ENCODE measurements at places on chromosomes 2 and 18.

DNA sequence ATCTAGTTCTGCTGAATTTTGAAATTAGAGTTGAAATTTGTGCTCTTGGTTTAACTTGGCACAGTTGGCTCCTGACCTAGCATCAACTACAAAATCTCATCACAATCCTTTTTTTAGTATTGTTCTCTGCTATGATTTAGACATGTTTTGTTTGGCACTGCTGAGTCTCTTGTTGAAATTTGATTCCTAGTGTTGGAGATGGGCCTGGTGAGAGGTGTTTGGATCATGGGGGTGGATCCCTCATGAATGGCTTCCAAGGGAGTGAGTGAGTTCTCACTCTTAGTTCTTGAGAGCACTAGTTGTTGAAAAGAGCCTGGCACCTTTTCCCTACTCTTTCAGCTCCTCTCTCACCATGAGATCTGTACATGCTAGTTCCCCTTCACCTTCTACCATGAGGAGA is 605.6 kb upstream of the SLC39A10 start:
- no peak for ATAC-seq

DNA sequence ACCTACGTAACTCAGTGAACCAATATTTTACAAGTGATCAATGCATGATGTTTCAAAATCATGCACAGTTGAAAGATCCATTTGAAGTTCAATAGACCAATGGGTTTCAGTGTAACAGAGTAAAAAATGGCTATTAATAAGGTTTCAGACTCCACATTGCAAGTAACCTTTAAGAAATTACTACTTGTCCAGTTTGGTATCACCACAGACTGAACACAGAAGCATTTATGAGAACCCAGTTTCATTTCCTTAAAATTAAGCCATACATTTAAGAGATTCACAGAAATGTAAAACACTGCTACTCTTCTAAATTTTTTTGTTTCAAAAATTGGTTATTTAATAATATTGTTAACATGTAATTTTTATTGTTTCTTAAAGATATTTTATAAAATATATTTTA is 98.9 kb upstream of the CHRNA1 start:
- no peak for ATAC-seq

DNA sequence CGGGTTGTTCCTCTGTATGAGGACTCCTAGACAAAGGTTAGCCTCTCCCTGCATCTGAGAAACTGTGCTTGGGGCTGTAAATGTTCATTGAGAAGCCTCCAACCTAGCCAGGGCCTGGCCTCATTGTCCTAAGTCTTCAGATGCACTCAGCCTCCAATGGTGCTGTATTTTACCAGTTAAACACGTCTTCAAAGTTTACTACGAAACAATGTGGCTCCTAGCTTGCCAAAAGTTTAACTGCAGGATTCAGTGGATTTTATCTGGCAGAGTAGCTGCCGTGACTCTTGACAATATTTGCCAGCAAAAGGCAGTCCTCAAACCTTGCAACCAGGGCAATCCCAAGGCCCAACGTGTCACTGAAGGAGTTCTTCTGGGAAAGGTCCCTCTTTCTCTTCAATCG is 1.1 kb downstream of the PID1 start:
- ATAC-seq = no peak

- no peak for ATAC-seq
Observed at GRCh38 chr18:38644875-38645641, 1079.5 kb upstream of the CELF4 start.

DNA sequence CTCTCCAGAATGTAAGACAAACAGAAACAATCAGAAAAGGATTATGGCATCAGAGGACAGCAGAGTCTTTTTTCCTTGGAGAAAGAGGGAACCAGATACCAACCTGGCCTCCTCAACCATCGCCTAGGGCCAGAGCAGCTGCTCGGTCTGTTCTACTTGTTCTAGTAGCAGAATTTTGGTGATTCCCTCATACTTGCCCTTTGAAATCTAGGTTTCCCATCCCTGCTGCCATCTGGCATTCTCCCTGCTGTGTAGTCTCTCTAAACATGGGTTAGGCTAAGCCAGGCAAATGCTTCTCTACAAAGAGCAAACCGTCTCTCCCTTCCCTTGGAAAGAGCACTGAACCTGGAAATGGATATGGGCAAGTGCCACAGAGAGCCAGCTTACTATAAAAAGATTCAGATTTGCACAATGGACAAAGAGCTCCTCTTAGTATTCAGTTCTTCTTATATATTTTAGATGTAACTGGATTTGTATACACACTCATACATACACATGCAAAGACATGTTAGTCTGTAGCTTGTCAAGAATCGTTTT is 208.6 kb upstream of the ST6GAL2 start:
- ATAC-seq = no peak

DNA sequence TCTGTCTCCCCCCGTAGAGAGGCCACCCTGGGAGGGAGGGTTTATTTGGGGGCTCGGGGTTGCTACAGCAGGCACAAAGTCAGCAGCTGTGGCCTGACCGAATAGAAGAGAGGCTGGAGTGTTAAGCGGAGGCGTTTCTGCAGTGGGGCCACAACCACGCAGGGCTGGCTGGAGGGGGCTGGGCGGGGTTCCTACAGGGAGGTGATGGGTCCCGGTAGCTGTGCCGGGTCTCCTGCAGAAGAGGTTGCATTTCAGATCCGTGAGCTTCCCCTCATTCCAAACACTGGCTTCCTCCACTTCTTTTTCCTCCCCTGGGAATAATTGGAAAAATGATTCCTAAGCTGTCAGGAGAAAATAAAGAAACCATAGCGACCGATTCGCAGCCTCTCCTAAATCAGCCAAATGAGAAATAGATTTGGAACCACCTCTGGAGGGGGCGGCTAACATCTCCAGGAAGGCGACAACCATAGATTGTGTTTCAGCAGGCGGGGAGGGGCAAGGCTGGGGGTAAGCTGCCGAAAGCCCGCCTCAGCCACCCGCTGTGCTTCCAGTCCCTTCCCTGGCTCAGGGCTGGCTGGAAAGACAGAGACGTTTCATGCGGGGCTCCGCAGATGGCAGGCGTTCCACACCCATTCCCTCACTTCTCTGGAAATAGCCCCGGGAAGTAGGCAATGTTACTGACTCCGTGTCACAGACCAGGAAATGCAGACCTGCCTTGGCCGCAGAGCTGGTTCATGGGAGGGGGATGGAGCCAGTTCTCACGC is 85.6 kb upstream of the TAF1B start:
- no peak for ATAC-seq

GRCh38 chr2:101109451-101110118 is 41.6 kb downstream of the TBC1D8 start:
- ATAC-seq = no peak

DNA sequence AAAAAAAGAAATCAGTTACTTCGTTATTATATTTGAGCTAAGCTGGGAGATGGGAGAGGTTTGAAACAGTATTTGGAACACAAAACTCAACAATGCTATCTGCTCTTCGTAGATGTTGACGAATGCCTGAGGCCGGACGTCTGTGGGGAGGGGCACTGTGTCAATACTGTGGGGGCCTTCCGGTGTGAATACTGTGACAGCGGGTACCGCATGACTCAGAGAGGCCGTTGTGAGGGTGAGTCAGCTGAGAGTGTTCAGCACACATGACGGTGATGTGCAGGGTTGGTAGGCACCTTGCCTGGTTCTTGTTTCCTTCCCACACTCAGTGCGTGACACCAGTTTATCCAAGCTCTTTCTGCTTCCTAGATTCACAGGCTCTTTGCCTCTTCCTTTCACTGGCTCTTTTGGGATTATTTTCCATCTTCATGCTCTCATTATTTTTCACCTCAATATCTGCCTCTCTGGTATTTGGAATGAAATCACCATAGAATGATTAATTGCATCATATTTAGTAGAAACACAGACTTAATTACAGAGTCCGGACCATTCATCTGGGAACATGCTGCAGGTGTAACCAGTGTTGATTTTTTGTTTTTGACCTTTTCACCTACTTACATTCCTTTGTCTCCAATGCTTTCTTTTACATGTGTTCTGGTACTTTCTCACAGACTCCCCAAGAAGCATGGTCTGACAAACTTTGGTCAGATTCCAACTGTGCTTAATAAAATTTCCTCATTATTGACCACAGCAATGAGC is 200.6 kb upstream of the RASGRP3 start:
- ATAC-seq = peak; percentile 47

- ATAC-seq = no peak
Observed at GRCh38 chr18:54739476-54739875, 88.8 kb upstream of the RAB27B start.

- ATAC-seq = no peak
Observed at GRCh38 chr2:85287721-85288120, 40.1 kb downstream of the TGOLN2 start.

- no peak for ATAC-seq
Observed at GRCh38 chr2:28442328-28442727, 49.7 kb downstream of the FOSL2 start.

- ATAC-seq = no peak
Observed at GRCh38 chr2:215833531-215834162, 179.7 kb downstream of the MREG start.

DNA sequence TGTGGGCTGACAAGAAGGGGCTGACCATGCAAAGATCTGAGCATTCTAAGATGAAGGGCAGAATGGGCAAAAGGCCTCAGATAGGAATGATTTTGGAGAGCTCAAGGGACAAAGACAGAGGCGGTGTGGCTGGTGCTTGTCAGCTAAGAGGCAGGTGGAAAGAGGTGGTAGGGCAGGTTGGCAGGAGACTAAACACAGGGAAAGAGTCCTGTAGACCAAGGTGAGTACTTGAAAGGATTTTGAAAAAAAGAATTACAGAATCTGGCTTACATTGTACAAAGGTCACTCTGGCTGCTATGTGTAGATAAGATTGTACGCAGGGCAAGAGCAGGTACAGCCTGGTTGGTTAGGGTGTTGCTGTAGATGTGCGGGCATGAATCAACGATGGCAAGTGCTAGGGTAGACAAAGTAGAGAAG is 50.6 kb downstream of the STK39 start:
- ATAC-seq = no peak

DNA sequence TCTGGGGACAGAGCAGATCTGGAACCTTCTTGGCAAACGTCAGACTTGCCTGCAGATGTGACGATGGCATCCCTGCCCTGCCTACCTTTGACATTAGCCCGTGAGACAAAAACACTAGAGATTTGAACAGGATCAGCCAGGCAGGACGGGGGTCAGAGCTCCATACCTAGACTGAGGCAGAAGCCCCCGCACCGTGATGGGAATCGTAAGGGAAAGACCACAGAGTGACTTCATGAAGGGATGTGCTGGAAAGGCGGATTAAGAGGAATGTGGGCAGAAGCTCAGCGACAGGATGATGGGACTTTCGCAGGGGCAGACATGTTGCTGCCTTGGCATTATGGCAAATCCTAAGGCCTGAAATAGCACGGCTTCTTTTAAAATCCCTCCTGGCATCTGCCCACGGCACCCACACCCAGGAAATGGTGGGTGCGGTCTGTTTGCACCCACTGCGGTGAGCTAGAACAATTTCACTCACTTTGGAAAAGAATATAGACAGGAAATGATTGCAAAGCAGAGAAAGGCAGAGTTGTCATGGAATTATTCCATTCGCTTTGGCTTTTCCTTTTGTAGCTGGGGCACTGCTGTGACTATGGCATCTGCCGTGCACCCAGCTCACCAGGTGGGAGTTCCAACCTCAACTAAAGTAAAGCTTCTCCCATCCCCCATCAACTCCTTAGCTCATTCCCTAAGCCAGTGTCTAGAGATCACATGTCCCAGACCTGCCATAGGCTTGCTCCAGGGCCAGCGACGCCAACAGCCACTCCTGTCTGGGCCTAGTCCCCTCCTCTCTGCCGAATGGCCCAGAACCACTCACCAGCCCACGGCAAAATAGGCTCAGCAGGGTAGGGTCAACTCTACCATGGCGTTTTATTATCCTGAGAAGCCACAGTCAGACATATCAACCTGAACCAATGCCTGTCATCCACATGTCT is 112.7 kb upstream of the NPAS2 start:
- peak; percentile 21 for ATAC-seq

DNA sequence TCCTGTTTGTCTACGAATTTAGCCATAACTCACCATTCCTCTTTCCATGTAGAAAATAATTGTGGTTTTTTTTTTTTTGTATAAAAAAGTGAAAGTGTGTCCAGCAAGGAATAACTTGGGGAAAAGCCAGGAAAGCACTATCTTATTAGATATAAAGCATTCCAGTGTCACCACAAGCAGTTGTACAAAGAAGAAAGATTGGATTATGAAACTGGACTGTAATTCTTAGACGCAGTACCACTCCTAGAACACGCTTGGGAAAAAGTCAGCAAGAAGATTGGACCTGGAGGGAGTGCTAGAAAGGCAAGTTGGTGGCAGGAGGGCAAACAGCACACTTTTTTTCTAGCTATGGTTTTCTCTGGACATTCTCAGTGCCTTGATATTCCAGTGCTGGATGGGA is 186.7 kb downstream of the PARD3B start:
- ATAC-seq = no peak

GRCh38 chr18:45549290-45549689 is 66.0 kb upstream of the SLC14A2 start:
- ATAC-seq = no peak

GRCh38 chr2:159706385-159706980 is 5.8 kb upstream of the MARCHF7 start:
- no peak for ATAC-seq

GRCh38 chr2:143532061-143532460 is 402.8 kb downstream of the ARHGAP15 start:
- no peak for ATAC-seq

DNA sequence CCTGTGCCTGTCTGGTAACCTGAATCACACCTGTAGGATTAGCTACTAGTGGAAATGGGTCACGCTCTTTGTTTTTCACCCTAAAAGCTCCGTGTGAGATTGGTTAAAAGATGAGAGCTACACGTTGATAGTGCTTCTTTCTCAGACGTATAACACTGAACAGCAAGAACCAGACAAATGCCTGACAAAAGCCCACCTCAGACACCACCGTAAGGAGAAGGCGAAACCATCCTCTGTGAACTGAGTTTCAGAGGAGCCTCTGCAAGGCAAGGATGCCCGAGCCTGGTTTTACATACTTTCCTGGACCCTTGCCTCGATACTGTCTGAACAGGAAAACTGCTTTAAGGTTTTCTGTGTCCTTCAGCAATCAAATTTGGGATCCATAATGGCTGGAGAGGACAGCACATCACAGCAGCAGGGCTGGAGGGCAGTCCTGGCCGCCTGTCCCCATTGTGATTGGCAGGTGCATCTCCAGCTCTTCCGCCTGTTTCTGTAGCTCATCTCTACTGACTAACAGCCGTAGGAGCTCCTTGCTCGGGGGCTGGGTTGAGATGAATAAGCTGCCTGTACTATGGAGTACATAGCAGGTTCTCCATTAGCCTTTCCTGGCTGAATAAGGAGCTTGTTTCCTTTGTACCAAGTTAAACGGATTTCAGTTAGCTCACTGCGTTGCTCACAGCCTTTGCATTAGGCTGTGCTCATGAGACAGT is 155.5 kb downstream of the MYT1L start:
- ATAC-seq = no peak

GRCh38 chr2:175624211-175624761 is 377.8 kb downstream of the LNPK start:
- ATAC-seq = no peak

- no peak for ATAC-seq
Observed at GRCh38 chr2:175999283-175999819, 2.7 kb downstream of the LNPK start.

- ATAC-seq = no peak
Observed at GRCh38 chr18:35193316-35193715, 47.5 kb upstream of the ZNF397 start.

All from stimulated activated memory B cell treated with anti-CD40 and anti-IgM and Interleukin-4, amounts not matched to agents 10 μg/mL and 1 μg/mL and 100 μg/mL, for 72 hours (primary cell).